ENCODE measurements at places on chromosomes 4 and X.

GRCh38 chr4:109435635-109436034 is 2.0 kb downstream of the SEC24B start:
- no peak for DNase-seq

DNA sequence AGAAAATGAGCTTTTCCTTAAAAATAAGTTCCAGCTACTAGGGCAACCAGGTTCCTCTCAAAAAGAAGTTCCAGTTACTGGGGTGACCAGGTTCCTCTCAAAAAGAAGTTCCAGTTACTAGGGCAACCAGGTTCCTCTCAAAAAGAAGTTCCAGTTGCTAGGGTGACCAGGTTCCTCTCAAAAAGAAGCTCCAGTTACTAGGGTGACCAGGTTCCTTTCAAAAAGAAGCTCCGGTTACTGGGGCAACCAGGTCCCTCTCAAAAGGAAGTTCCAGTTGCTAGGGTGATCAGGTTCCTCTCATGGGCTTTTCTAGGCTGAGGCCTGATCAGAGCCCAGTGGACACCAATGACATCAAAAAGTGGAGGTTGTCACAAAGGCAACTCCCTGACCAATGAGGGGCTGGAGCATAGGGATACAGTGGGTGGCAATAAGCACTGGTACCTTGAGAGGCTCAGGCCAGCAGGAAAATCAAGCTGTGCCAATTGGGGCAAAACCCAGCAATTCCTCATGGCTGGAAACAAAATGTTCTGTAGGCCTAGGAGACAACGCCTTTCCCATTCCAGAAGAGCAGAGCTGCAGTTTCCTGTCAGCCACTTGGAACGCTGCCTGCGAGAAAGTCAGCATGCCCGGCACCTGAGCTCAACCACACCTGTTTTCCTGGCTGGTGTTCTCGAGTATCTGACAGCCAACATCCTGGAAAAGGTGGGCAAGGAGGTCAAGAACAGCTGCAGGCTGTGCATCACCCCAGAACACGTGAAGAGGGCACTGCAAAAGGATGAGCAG is 12.3 kb upstream of the SYTL5 start:
- no peak for DNase-seq

DNA sequence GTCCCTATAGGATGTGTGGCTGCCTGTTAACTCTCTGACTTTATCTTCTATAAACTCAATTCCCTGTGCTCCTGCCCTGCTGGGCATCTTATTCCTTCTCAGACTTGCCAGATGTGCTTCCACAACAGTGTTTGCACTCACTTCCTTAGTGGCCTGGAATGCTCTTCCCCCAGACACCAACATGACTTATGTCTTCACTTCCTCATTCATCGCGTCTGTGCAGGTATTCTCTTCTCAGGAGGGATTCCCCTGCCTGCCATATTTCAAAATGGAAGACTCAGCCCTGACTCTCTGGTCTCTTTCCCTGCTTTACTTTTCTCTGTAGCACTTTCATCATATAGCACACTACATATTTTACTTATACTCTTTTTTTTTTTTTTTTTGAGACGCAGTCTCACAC is 344.0 kb downstream of the CENPC start:
- no peak for DNase-seq

DNA sequence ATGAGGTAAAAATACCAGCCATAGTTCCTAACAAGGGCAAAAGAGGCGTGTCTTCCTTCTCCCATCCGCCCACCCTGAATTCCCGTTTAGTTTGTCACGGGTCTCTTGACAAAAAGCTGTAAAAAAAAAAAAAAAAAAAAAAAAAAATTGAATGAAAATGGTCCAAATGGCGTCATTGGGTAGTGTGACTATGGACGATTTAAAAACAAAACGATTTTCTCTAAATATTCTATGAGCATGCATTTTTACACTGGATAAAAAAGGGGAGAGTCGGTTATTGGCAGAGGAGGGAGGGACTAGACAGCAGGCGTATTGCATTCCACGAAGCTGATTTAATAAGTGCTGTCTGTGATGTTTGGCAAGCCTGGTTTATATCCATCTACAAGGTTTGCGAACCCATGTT is at the start of gene FAM133A:
FAM133A (plus strand) TSS at position 338 of the 403 bp plus-strand sequence. CDS start 35,214 bp downstream, outside the sequence.
- no peak for DNase-seq

GRCh38 chrX:140713174-140713539 is 3.6 kb downstream of the LINC00632 start:
- DNase-seq = no peak

DNA sequence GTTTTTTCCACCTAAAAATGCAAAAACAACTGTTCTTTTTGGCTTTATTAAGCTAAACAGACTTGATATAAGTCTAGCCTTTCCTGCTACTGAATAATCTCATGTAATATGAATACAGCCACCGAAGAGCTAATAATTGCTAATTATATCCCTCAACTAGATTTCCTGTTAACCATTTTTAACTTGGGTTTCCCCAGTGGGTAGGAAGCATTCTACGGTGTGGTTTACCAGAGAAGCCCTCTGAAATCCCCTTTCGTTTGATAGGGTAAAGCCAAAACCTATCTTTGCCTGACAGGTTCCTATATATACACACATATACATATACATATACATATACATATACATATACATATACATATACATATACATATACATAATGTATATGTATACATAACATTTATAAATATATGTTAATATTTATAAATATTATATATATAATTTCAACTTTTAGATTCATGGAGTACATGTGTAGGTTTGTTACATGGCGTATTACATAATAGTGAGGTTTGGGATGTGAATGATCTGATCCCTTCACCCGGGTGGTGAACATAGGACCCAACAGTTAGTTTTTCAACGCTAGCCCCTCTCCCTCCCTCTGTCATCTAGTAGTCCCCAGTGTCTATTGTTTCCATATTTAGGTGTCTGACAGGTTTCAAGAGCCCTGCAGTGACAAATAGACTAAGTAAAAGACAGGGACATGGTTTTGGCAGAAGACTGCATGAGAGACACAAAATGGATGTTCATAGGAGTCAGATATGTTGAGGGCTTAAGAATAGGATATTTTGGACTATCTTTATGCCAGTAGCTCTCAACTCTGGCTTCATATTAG is 62.4 kb downstream of the ATXN3L start:
- DNase-seq = no peak

DNA sequence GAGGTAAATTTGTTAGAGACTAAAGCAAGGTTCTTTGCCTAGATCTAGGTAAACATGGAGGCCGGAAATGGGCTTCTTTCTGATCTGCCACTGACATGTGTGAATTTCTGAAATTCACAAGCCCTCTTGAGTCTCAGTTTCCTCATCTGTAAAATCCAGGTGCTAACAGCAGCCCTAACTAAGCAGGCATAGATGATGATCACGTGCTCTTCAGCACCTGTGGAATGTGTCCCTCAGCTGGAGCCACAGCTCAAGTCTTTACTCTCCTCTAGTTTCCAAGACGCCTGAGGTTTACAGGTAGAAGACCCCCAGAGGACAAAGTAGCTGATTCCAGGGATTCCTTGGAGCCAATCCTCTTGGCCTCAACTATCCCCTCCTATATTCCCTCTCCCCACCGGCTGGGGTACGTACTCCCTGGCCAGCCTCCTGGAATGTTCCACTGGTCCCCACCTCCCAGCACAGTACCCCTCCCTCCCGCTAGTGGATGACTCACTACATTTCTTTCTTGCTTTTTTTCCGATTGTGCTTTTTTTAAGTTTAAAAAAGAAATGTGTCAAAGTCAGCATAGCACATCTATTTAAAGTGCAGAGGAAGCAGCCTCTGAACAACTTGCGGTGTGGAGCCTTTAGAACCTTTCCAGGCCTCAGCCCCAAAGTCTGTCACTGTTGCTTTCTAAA is 98.4 kb downstream of the PHKA2 start:
- DNase-seq = no peak

- peak; percentile 66 for DNase-seq
Observed at GRCh38 chrX:74550295-74550802, 64.1 kb downstream of the RLIM start.

DNA sequence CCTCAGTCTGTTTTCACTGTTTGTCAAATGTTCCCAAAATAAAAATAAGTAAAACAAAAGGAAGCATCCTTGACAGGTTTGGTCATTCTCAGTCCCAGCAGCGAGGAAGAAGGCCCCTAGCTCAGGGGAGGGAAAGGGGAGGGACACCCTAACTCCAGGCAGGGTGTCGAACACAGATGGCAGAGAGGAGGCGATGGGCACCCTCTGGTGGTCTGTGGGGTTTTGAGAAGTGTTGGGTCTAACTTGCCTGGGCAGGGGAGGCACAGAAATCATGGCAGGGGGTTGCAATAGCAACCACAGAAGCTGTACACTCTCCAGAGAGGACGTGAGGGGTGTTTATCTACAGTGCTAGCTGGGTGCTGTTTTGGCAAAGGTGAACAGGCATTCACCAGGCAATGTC is 229.8 kb upstream of the SFRP2 start:
- DNase-seq = no peak

DNA sequence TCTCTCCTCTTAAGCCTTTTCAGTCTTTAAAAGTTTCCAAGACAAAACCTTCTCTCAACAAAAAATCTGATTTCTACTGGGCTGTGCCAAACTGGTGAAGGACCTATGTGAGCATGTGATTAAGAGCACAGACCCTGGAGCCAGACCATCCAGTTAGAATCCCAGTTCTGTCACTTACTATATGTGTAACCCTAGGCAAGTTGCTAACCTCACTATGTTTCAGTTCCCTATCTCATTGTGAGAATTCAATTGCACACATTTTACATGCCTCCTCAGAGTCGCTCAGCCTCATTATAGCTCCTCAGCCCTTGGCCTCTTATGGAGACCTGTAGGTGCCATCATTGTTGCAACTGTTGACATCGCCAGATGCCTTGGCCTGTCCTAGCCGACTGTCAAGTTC is 54.1 kb upstream of the VEGFD start:
- no peak for DNase-seq

DNA sequence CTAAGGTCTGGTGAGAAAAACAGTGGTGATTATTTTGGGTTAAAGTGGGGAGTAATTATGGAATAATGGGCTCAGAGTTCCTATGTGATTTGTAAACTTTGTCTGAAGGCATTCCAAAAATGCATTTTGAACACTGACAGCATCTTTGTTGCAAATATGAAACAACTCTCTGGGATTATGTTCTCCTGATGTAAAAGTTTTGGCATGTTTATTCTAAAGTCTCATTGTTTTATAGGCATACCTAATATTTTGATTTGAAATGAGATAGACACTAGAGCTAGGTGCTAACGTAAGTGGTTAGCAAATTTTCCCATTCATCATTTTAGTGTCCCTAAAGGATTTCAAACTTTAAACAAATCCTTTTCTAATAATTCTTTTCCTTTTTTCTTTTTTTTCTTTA is 140.9 kb upstream of the ANXA3 start:
- DNase-seq = no peak

- DNase-seq = no peak
Observed at GRCh38 chr4:70114096-70114495, 39.9 kb upstream of the PRR27 start.

DNA sequence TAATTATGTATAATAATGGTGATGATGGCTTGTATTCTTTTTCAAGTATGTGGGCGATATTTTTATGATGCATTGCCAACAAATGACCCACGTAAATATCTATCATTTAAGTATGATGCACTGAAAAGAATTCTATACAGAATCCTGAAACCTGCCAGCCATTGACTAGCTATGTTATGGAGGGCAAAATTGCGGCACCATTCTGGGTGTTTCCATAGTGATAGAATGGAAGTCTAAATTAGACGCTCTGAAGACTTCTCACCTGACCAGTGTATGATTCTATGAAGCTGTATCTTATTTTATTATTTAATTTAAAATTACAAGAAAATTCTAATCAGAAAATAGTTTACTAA is 677 bp upstream of the CENPC start:
- no peak for DNase-seq

All from activated T-helper 1 cell treated with anti-CD3 and anti-CD28 coated beads, Interleukin-12 subunit alpha, Interleukin-12 subunit beta, Interleukin-2, Interleukin-4 antibody, amounts not matched to agents 30 ng/mL and 10 ng/mL and 1 ng/mL, durations not matched to agents 14 hours and 24 hours and 36 hours (primary cell).